Fibroblast of upper back skin (primary cell): ENCODE measurements at places on chromosomes 4 and X.

GRCh38 chrX:15497865-15498264 is 2.7 kb upstream of the BMX start:
- DNase-seq = peak; percentile 38

DNA sequence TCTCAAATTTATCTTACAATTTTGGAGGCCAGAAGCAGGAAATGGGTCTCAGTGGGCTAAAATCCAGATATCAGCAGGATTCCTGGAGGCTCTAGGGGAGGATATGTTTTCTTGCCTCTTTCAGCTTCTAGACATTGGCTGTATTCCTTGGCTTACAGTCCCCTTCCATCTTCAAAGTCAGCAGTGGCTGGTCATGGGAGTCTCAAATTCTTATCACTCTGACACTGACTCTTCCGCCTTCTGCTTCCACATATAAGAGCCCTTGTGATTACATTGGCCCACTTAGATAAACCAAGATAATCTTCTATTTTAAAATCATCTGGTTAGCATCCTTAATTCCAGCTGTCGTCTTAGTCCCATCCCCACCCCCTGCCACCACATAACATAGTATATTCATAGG is 113.0 kb downstream of the PCDH7 start:
- no peak for DNase-seq

DNA sequence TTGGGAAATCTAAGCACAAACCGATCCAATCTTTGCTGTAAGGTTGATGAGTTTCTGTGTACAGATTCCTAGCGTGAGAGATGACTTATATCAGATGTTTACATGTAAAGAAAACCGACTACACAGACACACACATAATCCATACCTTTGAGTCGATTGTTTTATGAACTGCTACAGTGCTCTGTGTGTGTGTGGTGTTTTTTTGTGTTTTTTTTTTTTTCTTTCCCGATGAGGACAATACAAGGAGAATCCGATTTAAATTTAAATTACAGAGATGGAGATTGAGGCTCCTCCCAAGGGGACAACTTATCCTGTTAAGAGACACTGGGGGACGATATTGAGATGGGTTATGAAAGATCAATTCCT is 461 bp upstream of the SLC9A6 start:
- DNase-seq = no peak

- DNase-seq = no peak
Measured at GRCh38 chr4:23979534-23979933, 89.7 kb upstream of the PPARGC1A start.

GRCh38 chr4:52995360-52996030 is 133.4 kb downstream of the RASL11B start:
- peak; percentile 34 for DNase-seq

DNA sequence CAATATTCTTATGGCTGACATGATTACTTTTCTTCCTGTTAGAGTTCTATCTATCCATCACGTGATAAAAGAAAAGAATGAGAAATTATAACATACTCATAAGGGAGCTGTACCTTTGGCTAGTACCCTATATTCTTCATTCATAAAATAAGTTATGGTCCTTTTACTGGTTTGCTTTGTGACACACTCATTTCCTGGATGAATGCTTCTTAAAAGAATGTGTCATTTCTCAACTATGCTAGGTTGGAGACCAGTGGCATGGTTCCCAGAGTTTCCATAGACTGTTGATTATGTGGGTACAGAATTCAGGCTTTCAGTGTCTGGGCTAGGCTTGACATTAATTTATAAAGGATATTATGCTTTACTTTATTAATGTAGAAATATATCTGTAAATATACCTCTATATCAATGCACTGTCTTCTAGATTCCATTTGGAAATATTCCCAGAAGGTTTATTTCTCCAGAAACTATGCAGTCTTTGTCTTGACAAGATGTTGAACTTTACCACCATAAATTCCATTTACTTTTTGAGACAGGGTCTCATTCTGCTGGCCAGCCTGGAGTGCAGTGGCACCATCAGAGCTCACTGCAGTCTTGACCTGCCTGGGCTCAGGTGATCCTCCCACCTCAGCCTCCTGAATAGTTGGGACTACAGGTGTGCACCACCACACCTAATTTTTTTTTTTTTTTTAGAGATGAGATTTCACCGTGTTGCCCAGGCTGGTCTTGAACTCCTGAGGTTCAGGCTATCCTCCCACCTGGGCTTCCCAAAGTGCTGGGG is 23.8 kb downstream of the NUDT6 start:
- peak; percentile 98 for DNase-seq

- no peak for DNase-seq
Measured at GRCh38 chrX:48001260-48001659, 2.5 kb downstream of the ZNF182 start.

DNA sequence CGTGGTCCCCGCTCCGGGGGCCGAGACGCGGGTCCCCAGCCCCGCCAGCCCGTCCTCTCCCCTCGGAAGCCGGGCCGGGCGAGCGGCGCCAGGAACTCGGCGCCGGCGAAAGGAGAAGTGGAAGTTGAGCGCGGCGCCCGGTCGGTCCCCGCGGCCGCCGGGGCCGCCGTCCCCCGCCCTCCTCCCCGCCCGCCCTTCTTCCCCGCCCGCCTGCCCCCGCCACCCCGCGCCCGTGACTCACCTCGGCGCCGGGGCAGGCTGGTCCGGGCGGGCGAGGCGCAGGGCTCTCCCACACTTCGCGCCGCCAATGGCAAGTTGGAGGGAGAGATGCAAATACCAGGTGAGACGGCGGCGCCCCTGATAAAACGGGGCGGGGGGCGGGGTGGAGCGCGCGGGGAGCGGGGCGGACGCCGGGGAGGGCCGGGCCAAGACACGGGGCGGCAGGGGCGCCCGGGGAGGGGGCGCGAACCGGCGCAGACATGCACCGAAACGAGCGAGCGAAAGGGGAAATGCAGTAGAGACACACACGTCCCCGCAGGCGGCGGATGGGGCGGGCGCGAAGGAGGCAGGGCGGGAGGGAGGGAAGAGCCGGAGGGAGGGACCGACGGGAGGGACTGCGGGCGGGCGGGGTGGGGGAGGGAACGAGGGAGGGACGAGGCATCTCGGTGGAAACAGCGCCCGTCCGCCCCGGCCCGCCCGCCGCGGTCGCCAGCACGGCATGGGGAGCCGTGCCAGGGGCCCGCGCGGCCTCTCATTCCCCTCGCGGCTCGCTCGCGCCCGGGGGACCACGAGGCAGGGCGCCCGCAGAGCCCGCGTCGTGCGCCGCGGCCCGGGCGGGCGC is at the start of gene ELF4:
ELF4 (minus strand) TSS at position 119 of the 841 bp plus-strand sequence. CDS start 29,167 bp downstream, outside the sequence.
- peak; percentile 63 for DNase-seq

- DNase-seq = peak; percentile 81
Measured at GRCh38 chr4:138562544-138562991, 320.4 kb upstream of the SLC7A11 start.

DNA sequence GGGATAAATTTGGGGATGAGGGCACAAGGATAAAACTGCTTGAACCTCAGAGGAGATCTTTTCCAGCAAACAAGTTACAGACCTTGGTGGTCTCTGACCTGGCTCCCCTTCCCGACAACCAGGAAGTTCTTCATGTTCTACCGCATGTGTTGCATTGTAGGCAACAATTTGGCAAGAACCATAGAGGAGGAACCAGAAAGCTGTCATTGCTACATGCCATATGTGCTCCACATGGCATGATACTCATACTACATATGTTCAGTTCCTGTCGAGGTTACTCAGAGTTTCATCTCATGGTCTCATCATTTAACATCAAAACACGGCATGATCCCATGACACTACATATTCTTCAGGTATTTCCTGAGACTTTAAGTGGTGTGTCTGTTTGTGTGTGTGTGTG is 235.9 kb downstream of the OR13H1 start:
- DNase-seq = no peak

DNA sequence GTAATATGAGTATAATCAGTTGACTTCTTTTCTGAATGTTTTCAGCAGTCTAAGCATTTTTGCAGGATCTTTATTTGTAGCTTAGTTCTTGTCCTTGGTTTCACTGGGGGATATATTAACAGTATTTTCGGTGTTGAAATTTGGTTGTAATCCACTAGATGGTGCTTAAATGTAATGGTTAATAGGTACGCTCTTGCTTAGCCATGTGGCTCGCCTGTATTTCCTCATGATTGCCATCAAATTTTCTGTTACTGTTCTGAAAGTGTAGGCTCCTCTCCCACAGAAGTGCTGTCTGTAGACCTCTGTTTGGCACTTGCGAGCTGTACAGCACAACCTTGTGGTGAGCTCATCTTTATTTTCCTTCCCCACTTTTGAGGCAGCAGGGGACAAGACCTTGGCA is 3.9 kb upstream of the FAAH2 start:
- DNase-seq = no peak

DNA sequence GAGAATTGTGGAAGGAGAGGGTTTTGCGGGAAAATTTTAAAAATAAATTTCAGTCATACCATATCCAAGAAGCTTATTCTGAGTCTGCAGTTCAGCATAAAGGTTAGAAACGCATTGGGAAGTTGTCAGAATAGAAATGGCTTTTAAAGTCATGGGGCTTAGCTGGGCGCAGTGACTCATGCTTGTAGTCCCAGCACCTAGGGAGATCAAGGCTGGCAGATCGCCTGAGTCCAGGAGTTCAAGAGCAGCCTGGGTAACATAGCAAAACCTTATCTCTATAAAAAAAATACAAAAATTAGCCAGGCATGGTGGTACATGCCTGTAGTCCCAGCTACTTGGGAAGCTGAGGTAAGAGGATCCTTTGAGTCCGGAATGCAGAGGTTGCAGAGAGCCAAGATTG is 3.9 kb upstream of the PLA2G12A start:
- DNase-seq = no peak

DNA sequence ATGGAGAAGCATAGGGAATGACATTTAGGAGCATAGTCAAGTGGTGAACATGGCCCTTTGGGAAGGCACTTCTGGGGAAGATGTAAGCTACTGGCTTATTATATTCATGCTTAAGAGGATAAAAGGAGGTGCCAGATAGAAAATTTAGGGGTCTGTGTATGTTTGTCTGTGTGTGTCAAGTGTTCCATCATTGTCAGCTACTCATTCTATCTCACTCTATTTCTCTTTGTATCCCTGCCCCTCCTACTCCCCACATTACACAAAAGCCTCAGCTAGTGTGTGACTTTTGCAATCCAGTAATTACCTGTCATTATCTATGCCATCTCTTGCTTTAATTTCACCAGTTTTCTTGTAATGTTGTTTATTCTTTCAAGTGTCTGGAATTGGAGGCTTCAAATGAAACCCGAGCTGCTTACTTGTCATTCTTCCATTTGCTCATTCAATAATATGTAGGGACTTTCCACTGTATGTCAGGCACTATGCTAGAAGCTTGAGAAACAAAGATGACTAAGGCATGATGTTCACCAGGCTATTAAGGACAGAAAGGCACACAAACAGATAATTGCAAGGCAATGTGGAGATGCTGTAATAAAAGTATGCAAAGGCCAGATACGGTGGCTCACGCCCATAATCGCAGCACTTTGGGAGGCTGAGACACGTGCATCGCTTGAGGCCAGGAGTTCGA is 229.8 kb upstream of the TEX13C start:
- DNase-seq = no peak

- DNase-seq = peak; percentile 94
Measured at GRCh38 chr4:101367201-101367600, 19.9 kb upstream of the PPP3CA start.

DNA sequence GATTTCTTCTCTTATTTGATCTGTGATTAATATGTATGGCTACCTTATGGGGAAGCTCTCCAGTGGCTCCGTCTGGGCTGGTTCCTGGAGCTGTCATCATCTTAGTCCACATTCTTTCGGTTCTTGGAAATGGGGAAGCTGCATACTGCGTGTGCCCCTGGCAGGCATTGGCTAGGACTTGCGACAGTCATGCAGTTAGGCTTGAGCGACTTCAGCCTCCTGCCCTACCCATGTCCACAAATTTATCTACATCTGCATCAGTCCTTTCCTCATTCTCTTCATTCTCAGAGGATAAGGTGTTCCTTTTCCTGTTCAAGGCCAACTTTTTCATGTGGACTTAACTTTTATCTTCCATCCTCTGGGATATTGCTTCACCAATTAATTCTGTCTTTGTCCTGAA is 214.2 kb downstream of the RELL1 start:
- no peak for DNase-seq

DNA sequence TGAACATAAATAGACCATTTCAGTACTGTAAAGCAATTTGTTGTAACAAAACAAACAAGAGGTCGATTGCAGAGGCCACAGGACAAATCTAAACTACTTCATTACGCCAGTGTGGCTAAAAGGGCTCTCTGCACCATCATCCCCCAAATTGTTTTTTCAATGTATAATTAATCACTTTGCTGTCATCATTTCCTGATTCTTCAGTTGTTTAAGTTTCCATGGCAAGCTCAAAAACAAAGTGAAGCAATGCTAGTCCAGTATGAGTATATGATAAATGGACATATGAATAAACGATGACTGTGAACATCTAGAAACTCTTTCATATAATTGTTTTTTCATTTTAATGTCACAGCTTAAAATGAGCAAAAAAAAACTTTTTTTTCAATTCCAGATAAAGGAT is 235.4 kb upstream of the FGF13 start:
- peak; percentile 8 for DNase-seq

DNA sequence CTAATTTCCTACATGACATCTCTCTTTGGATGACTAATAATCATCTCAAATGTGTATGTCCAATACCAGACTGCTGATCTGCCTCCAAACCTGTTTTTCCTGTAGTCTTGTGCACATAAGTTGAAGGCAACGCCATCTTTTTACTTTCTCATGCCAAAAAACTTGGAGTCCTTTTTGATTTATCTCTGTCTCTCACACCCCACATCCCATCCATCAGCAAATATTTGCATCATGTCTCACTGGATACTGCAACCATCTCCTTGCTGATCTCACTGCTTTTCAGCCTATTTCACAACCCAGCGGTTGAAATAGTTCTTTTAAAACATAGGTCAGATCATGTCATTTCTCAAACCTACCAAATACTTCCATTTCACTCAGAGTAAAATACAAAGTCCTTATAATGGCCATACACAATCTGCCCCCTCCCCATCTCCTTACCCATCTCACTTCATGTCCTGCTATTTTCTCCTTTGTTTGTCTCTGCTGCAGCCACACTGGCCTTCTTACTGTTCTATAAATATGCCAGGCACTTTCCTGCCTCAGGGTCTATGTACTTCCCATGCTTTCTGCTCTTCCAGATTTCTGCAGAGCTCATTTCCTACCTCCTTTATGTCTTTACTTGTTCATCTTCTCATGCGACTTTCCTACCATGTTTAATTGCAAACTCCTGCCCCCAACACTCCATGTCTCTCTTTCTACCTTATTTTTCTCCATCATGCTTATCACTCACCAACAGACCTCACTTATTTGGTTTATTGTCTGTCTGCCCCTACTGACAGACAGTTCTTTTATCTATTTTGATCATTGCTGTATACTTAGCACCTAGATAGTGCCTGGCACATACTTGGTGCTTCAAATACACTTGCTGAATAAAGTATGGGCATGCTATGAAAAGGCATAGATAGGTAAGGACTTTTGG is 98.8 kb downstream of the ANXA3 start:
- peak; percentile 97 for DNase-seq
